Immature natural killer cell (primary cell): ENCODE measurements at places on chromosomes 12 and 14.

- no peak for DNase-seq
These were observed 243.0 kb upstream of the PDE3A start for GRCh38 chr12:20125276-20125798.

GRCh38 chr14:87492561-87492960, 500.4 kb downstream of the GALC start:
- DNase-seq: no peak

- no peak for DNase-seq
These were observed 35.7 kb downstream of the RAB21 start for GRCh38 chr12:71790331-71790730.

- DNase-seq: no peak
These were observed 138.5 kb downstream of the KICS2 start for GRCh38 chr12:64083285-64084210.

- no peak for DNase-seq
These were observed 97.2 kb upstream of the SFSWAP start for GRCh38 chr12:131613678-131614077.

DNA sequence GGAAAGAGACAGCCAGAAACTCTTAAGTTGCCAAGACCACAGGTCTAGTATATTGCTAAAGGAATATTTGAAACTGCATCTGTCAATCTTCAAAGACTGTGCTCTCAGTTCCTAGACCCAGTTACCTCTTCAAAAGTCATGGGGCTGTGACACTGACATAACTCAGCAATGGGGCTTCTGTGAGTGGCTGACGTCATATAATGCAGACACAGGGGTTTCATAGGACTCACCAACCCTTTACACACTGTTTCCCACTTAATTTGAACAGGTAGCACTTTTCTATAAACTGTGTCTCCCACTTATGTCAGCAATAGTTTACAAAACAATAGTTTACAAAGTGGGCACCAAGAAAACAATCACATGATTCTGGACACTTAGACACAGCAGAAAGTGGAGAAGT, 158.4 kb downstream of the GALC start:
- no peak for DNase-seq

- DNase-seq: no peak
These were observed 288.5 kb downstream of the KSR2 start for GRCh38 chr12:117680312-117680711.

DNA sequence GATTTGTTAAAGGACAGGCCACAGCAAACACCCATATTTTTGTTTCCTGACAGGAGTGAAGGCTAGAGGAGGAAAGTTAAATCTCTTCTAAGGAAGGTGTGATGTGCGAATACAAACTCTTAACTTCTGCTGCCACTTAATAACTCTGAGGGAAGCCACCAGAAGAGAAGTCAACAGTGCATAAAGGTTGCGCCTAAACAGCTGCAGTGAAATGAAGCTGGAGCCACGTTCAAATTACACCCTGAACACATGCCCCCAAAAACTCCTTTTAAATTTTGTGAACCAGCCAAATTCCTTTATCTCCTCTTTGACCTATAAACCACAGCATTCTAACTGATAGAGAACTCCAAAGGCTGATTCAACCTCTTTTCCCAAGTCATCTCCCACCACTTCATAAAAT, 22.4 kb downstream of the DENND5B start:
- no peak for DNase-seq

DNA sequence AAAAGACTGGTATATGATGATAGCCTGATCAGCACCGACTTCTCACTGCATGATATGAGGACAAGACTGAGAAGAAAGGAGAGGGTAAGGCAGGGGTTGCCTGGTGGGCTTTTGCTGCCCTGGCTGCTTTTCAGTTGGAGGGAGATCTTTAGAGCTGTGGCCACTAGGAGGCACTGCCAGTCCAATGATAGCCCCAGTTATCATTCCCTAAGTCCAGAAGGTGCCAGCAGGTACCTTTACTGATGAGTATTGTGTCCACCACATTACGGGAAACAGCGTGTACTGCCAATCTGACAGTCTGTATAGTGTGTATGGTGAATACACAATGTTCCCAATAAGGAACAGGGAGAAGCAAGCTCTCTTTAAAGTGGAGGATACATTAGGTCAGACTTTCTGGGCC, 55.8 kb upstream of the CCDC175 start:
- no peak for DNase-seq

DNA sequence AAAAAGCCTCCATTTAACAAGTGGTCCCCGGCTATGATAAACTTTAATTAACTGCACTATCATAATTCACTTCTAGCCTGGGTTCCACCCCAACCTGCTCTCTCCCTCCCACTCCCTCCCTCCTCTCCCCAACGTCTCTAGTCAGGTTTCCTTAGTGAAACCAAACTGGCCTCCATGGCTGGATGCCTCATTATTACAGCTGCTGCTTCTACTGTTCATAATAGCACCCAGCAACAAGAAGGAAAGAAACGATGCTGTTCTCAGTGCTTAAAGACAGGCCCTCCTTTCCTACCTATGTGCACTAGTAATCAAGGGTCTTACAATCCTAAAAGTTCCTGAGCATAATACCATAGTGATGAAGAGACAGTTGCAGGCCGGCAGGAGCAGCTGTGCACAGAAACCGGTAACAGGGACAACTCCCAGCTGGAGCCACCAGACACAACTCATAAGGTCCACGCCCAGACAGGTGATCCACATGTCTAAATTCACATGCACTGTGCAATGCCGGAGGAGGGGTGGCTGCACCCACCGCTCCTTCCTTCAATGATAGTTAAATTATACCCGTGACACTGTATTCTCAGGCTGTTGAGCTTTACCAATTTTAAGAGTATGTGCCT, 6.2 kb downstream of the IRF2BPL start:
- DNase-seq: no peak

DNA sequence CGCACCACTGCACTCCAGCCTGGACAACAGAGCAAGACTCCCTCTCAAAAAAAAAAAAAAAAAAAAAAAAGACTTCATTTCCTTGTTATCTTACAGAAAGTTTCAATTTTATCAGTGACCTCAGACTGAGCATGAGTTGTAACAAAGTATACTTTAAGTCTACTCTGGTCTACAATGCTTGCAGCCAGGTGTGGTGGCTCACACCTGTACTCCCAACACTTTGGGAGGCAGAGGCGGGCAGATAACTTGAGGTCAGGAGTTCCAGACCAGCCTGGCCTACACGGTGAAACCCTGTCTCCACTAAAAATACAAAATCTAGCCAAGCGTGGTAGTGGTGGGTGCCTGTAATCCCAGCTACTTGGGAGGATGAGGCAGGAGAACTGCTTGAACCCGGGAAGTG, 18.0 kb downstream of the HNRNPC start:
- DNase-seq: no peak

- peak; percentile 44 for DNase-seq
These were observed 1.2 kb downstream of the PELI2 start for GRCh38 chr14:56119201-56119981.

- DNase-seq: no peak
These were observed 14.0 kb downstream of the RNASE9 start for GRCh38 chr14:20546877-20547276.

- no peak for DNase-seq
These were observed 323.9 kb downstream of the LRIG3 start for GRCh38 chr12:58596381-58596780.
